ENCODE measurements at places on chromosomes 5 and 9.

GRCh38 chr9:78680196-78680595 lies 383.3 kb downstream of the PSAT1 start:
- DNase-seq: no peak

- no peak for DNase-seq
These were observed 391.1 kb upstream of the ZNF608 start for GRCh38 chr5:125137535-125137934.

- DNase-seq: no peak
These were observed 31.0 kb downstream of the LRRTM2 start for GRCh38 chr5:138844125-138844461.

- DNase-seq: no peak
These were observed 281.9 kb downstream of the TENT4A start for GRCh38 chr5:6995115-6995514.

DNA sequence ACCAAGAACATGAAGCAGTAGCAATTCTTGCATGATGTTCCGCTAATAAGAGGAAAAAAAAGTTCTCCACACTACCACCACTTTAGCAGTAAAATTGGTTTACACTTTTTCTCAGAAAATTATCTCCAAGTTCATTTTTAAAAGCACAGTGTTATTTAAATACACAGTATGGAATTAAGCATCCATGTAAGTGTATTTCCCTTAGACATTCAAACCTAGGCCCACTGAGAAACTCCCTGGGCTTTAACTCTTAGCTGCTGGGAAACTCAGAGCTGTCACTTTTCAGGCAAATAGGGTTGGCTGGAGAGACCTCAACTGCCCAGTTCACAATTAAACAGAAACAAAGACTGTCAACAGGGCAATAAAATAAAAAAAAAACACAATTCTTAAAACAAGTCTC lies 2.7 kb downstream of the GNAQ start:
- no peak for DNase-seq

DNA sequence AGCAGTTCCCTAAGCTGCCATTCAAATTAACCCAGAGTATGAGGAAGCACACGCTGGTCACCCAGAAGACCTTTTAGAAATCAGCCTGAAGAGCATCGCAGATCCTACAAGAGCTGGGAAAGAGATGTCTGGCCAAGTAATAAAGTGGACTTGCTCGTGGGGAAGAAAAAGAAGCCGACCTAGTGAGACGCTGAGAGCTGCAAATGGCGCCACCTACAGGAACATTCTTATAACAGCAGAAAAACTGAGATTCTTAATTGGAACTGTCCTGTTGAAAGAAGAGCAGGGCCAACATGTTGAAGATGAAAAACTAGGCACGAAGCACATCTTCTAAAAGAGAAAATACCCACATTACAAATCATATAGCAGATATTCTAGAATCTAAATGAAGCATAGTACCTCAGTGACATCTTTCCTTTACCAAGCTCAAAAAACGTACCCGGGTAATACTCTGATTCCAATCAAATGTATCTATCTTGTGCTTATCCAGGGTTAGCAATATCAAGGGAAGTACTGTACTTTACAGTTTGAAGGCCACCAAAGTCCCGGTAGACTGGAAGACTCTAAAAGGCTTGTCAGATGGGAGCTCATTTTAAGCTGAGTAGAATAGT lies 3.9 kb upstream of the GNAQ start:
- peak; percentile 24 for DNase-seq

DNA sequence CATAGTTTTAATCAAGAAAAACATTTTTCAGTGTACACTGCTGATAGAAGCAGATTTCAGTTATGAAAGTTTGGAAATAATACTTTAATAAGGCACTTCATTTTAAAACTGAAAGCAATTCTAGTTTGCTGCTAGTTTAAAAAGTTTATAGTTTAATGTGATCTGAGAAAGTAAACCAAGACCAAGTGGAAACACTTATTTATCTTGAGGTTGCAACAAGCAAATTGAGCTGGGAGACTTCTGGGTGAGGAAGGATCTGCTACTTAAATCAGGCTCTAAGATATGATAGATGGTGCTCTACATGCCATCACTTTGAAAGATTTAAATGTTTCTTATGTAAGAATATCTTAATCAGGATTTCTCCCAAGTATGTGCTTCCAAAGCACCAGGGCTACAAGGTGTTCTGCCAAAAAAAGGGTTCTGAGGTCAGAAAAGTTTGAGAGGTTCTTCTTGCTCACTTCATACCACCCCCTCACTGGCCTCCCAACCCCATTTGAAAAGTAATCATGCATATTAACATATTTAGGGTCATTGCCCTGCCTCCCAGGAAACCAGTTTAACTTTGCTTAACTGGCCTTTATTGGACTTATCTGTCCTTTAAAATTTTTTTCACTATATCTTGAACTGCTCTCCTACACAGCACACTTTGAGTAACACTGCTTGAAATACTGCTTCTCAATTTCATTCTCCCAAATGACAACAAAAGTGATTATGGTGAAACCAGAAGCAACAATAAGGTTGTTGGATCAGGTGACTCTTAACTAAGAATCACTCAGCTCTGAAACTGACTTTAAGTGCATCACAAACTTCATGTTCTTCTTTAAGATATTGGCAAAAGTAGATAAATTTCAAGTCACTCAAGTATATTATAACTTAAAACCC lies 15.5 kb downstream of the SLC44A1 start:
- DNase-seq: no peak

GRCh38 chr5:313265-313664 lies 8.2 kb upstream of the AHRR start:
- no peak for DNase-seq

GRCh38 chr5:113038136-113038535 lies 61.5 kb downstream of the DCP2 start:
- DNase-seq: no peak

GRCh38 chr9:118336250-118336942 lies 632.2 kb downstream of the TLR4 start:
- no peak for DNase-seq

DNA sequence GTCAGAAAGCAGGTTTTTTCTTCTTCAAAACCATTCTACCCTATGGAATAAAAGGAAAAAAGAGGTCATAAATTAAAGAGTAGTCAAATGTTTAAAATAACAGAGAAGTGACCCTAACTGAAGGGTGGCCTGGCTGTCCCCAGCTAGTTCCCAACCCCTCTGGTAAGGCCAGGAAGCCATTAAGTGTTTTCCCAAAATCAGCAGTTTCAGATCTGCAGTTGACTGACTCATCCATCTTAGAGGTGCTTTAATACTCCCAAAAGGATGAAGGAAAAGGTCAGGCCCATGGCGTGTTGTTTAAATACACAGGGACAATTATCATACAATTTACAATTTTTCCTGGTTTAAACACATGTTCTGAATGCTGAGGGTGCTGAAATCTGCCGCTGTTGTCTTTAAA lies 47.9 kb upstream of the TBC1D9B start:
- DNase-seq: no peak

- no peak for DNase-seq
These were observed 75.3 kb downstream of the PIP5K1B start for GRCh38 chr9:68780380-68780712.

GRCh38 chr9:92492781-92493401 lies 10.6 kb upstream of the ASPN start:
- DNase-seq: no peak

- no peak for DNase-seq
These were observed 96.0 kb upstream of the FSTL4 start for GRCh38 chr5:133708331-133708850.

DNA sequence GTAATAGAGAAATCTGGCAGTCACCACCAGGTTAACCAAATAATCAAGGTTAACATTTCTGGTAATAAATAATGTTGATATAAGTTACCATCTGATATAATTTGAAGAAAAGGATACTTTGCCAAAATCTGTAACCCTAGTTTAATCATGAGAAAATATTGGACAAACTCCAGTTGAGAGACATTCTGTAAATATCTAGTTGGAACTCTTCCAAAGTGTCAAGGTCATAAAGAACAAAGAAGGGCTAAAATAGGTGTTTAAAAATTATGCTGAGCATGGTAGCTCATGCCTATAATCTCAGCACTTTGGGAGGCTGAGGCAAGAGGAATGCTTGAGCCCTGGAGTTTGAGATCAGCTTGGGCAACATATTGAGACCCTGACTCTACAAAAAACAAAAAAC lies 253.3 kb downstream of the MRPS30 start:
- DNase-seq: no peak

DNA sequence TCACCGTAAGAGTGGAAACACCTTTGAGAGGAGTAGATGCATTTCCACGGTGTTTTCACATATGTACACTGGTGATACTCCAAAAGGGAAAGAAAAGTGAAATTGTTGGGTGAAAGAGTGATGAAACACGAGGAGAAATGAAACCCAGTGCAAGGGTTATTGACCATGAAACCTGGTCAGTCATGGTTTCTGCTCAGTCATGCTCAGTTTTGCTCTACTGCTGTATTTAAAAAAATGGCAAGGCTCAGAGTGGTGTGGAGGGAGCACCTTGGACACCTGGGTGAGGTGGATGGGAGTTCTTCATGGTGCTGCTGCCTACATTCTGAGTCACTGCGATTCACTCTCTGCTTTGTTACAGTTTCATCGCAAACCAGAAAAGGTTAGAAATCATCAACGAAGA lies 32.3 kb downstream of the NTRK2 start:
- no peak for DNase-seq

GRCh38 chr5:165258197-165258771 lies 1752.9 kb downstream of the MAT2B start:
- no peak for DNase-seq

DNA sequence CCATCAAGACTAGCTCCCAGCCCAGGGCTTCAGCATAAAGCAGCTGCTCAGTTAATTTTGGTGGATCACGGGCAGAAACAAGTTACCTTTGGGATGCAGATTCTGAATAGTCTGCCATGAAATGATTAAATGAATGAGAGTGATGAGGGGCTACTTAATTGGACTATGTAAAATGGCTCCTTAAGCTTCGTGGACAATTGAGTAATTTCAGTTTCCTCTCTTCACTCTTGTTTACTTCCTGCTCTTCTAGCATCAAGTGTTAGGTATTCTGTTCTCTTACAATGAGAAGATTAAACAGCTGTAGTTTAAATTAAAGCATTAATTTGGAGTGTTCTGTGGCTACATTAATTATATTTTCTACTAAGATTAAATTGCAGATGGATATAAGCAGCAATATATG lies 28.1 kb downstream of the PIK3R1 start:
- DNase-seq: no peak

GRCh38 chr5:14581106-14581890 lies at the start of gene OTULINL:
TSS of gene OTULINL (plus strand) at chr5:14581792. CDS start at chr5:14581895, 103 bp downstream.
- peak; percentile 77 for DNase-seq

- no peak for DNase-seq
These were observed 58.3 kb downstream of the FBXL7 start for GRCh38 chr5:15558240-15558639.

- DNase-seq: no peak
These were observed 57.3 kb upstream of the LHFPL2 start for GRCh38 chr5:78705826-78706225.
